ENCODE measurements at places on chromosomes 7 and 10. TPM values are rescaled to one million over a fixed set of nuclear protein-coding genes. Genes with fewer than 3 reads are reported as not detected.

- peak; percentile 29 for DNase-seq
Measured at GRCh38 chr10:10600004-10600403, 417.7 kb upstream of the CELF2 start.

DNA sequence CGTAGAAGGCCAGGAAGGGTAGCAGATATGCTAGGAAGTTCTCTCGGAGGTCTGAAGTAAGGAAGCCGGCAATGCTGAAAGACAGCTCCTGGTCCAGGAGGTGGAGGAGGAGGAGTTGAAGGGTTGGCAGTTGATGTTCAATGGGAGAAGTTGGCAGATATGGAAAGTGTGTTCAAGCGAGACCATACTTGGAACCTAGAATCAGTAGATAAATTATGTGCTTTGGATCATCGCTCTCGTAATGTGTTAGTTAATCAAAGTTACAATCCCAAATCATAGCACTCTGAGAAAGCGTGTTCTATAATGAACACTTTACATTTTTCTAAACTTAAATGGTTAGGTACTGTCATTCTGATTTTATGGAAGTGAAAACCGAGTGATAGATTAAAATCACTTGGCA, 152.9 kb downstream of the CELF2 start:
- DNase-seq, result no peak

DNA sequence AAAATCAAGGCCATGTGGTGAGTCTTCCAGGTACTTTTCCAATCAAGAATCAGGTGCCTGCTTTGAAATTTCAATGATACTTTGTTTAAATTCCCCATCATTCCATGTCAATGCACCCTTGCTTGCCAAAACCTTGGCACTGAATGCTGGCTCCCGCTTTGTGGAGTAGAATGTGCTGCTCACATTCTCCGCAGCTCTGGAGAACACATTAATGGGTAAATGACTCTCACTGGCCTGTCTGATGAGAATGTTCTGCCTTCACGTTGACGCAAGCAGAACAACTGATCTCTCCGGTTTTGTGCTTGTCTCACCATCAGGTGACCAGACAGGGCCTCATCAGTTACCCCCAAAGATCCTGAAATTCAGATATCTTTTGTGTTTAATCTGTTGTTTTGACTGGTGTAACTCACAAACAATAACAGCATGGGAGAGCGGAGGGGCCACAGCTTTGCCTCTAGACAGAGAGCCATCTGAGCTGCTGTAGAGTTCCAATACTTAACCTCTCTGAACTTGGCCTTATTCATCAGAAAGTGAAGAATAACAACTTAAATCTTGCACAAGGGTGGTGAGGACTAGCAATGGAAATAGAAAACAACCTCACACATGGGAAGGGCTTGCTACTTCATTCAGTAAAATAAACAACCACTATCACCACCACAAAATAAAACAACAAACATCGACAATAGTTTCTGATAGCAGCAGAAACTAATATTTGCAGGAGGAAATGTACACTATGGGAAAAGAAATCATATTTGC, 276.9 kb upstream of the IGFBP3 start:
- DNase-seq, result no peak

DNA sequence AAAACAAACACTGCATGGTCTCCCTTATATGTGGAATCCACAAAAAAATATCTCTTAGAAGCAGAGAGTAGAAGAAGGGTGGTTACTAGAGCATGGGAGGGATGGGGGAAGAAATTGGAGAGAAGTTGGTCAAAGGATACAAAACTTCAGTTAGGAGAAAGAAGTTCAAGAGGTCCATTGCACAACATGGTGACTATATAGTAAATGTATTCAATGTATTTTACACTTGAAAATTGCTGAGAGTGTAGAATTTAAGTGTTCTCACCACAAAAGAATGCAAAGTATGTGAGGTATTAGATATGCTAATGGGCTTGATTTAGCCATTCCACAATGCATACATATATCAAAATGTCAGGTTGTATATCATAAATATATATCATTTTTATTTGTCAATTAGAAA, 232.0 kb upstream of the CELF2 start:
- peak; percentile 69 for DNase-seq

DNA sequence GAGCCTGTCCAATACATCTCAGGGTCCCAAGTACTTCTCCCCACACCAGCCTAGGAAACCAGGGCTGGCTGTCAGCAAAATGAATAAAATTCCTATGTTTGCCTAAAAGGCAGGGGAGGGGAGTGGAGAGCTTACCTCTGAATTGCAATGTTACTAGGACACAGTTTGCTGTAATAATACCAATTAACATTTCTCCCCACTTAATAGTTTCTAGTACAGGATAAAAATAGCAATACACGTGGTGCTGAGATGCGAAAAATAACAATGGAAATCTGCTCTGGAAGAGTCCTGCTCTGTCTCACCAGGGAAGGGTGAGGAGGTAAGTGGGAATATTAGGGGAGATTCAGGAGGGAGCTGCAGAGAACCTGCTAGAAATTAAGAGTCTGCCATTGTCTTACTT, 112.3 kb downstream of the PLXNA4 start:
- DNase-seq, result no peak

GRCh38 chr10:31656851-31657433, 271.7 kb downstream of the ARHGAP12 start:
- no peak for DNase-seq

- peak; percentile 24 for DNase-seq
Measured at GRCh38 chr10:51748959-51749358, 49.6 kb upstream of the CSTF2T start.

Gene TRIM74
- total RNA-seq, result not detected

Gene FAM13C
- total RNA-seq, result 0.54 TPM

Gene CYP2C18
- not detected for total RNA-seq

Gene ITGB8
- total RNA-seq, result 9.9 TPM

All from GM23248 (cell line).